ENCODE measurements at places on chromosomes 5 and 9.

DNA sequence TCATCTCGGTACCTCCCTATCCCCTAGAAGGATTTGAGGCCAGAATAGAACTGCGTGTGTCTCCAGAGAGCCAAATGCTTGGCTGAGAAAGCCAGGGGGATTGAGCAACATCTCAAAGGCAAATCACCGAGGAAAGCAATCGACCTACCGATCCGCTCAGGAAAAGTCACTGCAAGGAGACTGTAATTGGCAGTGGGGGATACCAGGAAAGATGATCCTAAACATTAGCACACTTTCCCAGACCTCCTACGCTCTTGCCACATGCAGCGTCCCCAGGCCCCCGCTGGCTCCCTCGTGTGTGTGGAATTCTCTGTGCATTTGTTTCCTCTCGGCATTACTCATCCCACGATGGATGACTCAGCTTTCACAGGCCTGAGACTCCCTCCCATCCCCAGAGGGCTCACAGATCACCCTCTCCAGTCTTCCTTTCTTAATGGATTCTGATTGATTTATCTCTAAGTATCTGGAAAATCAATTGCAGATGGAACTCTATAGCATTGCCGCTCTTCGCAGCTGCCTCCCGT, 82.2 kb upstream of the ICE1 start:
- no peak for DNase-seq

DNA sequence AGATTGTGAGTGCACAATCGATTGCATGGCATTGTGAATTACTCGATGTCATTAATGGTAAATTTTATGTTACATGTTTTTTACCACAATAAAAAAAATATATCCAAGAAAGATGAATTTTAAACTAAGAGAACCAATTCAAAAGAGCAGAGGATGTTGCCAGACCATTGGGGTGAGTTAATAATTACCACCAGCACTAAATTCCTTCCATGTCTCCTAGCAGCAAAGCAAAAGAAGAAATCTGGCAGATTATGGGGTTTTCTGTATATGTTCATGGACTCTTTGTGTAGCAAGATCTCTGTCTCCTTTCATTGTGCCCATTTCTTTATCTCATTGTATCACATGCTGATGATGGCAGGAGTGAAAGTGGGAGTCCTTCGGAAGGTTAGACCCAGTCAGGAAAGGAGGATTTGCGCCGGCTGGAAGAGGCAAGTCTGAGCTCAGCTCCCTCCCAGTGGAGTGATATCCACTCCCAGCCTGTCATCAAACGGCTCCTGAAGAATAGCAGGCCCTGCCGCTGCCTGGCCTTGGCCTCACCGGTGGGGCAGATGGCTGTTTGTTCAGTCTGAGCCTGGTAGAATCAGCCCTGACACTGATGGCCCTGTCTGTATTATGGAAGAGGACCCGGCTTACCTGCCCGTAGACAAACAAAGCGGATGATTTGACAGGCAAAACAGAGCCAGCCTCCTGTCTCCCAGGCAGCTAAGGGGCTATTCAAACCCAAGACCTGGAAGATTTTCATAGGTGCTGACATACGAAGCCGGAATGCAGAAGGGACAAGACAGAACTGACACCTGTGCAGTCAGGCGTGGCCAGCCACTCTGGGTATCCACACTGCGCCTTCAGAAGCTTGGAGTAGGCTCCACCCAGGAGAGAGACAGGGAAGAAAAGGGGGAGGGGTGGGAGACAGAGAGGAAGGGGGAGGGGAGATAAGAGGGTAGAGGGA, 21.9 kb upstream of the FOXE1 start:
- DNase-seq, result no peak

DNA sequence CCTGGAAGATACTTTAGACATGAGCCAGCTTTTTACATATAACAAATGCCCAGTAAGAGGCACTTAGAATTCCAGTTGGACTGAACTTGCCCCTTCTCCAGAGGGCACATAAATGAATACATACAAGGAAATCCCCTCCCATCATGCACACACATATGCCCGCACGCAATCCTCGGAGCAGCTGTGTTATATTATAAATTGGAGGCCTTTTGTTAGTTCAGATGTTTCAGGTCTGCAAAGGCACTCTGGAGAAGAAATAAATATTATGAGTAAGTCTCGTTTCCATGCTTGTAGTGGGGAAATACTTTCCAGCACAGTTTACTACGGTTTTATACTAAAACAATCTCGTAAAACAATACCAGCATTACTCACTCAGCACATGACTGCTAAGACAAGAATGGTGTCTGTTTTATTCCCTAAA, 17.6 kb upstream of the MUSK start:
- DNase-seq, result no peak

GRCh38 chr5:56468277-56468676, 235.1 kb upstream of the ANKRD55 start:
- no peak for DNase-seq

DNA sequence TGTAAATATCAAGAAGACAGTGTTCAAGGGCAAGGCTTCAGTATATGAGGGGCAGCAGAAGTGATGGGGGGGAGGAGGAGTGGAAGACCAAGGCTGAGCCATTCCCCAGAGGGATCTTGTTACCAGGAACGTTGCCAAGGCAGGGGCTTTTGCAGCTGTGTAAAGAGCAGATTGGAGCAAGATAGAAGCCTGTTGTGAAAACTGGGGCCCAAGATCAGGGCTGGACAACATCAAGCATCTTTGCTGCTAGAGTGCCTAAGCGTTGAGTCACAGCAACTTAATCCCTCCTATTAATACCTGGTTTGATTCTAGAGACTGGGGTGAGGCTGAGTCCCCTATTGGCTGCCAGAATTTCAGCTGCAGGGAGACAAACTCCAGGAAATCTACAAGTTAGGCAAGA, 18.4 kb upstream of the ERCC6L2 start:
- DNase-seq, result no peak

GRCh38 chr5:26432386-26432785, 606.0 kb downstream of the CDH9 start:
- no peak for DNase-seq

DNA sequence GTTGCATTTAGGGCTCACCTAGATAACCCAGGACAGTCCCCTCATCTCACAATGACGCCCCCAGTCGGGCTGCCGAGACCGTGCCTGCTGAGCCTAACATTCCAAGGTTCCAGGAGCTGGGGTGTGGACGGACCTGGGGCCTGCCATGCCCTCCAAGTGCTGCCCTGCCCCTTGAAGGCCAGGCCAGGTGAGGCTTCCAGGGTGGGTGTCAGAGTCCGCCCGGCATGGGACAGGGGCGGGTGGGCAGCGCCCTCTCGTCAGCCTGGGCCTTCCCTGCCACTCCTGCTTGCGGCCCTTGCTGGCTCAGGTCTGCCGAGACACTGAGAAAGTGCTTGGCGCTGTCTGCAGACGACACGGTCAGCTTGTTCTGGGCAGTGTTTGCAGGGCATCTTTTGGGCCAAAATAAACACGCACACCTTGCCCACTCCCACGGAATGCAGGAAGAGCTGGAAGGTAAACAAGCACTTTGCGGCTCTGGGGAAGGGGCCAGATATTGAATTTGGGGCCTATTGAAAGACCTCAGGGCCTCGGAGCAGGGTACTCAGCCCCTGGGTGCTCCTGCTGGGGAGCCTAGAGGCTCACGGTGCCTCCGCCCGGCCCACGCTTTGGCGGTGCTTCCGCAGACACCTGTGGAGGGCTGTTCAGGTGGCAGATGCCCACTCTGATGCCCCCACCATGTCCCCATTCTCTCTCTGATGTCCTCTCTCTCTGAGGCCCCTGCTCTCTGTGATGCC, 4.2 kb upstream of the SCGB3A1 start:
- no peak for DNase-seq

GRCh38 chr5:131042021-131042789, 122.9 kb downstream of the HINT1 start:
- no peak for DNase-seq

DNA sequence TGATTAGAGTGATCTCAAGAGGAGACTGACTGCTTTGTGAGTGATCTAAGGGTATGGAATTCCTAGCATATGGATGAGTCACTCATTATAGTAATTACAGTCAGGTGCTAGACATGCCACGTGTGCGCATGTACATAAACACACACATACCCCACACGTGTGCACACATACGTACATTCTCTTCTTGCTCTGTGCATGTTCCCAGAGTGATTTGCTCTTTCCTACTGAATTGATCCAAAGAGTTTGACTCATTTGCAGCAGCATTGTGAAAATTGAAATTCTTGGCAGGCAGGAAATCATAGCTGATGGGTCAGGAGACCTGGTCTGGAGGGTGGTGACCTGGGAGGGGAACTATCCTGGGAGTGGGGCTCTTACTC, 63.8 kb downstream of the ANGPTL2 start:
- DNase-seq, result no peak

DNA sequence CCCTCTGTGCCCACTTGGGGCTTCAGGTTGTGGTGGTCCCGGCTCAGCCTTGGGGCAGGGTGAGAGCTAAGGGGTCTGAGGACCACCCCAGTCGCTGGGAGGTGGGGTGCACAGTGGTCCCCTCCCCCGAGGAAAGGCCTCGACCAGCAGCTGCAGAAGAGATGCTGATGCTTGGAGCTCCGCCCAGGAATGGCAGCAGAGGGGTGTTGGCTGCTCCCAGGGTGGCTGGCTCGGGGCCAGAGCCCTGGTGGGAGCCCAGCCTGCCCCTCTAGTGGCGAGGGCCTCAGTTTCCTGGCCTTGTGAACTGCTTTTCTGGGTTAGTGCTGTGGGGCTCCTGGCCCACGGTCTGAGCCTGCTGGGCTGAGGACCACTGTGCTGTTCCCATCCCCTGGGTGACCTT, 1.2 kb downstream of the DIPK1B start:
- no peak for DNase-seq

- no peak for DNase-seq
Measured at GRCh38 chr5:96110300-96110699, 148.6 kb upstream of the ELL2 start.

DNA sequence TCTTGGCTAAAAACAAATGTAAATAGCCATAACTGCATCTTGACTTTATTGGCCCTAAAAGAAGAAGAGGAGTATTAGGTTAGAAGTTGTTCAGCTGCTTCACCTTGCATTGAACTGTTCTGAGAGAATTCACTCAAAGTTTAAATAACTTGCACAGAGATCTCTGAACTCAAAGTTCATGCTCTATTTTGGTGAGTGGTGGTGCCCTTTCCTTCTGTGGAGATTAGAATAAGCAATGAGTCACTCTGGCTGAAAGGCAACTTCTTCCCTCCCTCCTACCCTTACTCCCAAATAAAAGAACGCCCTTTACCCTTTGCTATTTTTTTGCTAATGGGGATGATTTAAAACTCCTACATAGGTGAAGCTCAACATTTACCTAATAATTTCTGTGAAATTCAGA, 48.9 kb downstream of the ERMP1 start:
- no peak for DNase-seq

- DNase-seq, result no peak
Measured at GRCh38 chr9:129456549-129457324, 164.2 kb downstream of the C9orf50 start.

DNA sequence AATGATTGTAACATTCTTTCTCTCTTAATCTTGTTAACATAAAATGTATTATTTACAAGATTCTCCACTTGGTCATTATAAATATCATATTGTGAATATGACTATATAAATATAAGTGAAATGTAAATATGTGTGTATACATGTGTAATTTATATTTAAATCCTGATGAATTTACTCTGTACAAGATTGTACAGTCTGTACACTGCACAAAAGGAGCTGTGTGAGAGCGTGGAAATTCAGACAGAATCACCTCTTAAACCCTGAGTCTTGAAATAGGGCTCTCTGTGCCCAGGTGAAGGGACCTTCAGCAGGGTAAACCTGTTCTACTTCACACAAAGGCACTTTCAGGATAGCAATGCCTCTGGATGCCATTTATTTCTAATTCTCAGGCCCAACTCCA, 456.0 kb downstream of the SEMA5A start:
- DNase-seq, result no peak

DNA sequence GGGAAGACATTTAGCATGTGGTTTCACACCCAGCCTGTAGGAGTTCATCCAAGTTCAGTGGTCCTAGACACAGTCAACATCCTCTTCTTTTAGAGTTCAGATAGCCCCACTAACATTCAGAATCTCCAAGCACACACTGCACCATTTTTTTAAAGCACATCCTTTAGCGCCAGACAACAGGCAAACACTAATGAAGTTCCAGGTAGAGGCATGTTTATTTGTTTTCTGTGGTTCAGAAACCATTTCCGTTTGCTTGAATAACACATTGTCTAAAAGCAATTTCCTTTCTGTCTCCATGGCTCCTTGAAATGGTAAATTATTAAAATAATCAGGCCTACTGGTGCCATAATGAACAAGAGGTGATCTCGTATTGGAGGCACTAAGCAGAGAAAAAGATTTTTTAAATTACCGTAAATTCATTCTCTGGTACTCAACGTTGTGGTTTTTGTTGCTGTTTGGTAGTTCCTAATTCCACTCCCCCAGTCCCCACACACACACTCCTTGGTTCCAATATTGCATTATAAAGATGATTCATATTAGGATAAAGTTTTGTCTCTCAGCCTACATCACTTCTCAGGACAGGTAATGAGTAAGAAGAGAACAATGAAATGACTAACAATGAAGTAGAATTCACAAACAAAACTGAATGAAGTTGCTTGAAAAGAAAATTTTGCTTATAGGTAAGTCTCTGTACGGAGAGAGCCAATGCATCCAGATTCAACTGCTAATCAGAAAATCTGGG, 153.1 kb downstream of the PCSK1 start:
- DNase-seq, result no peak

DNA sequence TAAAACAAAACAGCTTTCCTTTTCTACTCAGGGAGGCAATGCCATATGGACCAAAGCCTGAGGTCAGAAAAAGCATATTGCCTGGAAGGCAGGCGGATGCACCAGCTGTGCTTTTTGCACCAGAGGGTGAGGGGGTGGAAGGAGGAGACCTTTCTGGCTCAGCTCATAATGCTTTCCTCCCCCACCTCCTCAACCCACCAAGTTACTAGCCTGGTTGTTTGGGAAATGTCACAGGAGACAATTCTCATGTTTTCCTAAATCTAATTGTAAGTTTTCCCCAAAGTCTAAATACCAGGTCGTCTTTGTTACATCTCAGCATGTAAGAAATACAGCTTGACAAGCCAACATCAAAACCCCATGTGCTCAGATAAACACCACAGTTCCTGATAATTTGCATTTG, 72.6 kb upstream of the DMRTA1 start:
- no peak for DNase-seq
